Stimulated activated CD8-positive, alpha-beta memory T cell treated with anti-CD3 and anti-CD28 coated beads, Interleukin-12 subunit alpha, Interleukin-12 subunit beta, amount 100 ng/mL, for 1 hour (primary cell): ENCODE measurements at places on chromosomes 12 and 14.
A peak's percentile ranks its signal among the peaks of the same experiment; 100 is the strongest.

- DNase-seq, result no peak
These were observed 224.3 kb downstream of the SLC41A2 start for GRCh38 chr12:104733717-104734175.

DNA sequence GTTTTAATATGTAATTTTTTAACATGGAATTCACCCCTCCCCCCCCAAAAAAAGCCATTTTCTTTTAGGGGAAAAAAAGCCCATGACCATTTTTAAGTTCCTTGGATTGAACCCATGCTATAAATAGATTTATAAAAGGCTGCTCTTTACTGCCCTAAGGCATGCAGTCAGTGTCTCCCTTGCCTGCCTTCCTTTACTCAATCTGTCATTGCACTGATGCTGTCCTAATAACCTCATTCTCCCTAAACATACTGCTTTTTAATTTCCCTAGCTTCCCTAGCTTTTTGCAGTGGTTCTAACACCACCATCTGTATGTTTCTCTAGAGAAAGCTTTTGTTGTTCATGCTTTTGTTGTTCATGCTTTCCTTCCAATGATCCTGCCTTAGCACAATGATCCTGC lies 83.0 kb downstream of the SLC2A13 start:
- no peak for DNase-seq

DNA sequence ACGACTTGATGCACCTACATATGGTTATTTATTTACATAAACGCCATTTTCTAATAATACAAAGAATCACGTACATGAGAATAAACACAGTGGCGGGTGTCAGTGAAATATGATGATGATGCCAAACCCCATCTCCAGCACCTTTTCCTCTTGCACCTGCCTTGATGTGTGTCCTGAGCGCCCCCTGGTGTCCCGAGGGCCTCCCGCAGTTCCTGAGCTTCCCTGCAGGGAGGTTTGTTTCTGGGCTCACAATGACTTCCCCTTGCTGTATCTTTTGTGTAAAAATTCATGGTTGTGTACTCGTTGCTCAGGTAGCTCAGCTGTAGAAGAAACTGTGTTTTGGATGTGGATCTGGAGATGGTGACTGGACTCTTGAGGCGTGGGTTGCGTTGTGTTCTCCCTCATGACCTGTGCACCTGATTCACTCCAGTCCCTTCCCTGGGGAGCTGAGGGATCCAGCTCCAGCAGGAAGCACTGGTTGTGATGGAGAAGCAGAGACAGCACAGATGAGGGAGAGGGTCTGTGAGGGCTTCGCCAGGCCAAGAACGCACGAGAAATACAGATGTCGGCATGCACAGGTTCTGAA lies 1037.8 kb downstream of the TMEM121 start:
- no peak for DNase-seq

GRCh38 chr12:126432780-126433179 lies 1367.5 kb downstream of the AACS start:
- no peak for DNase-seq

- no peak for DNase-seq
These were observed 1133.2 kb upstream of the TMEM132C start for GRCh38 chr12:127133675-127134335.

DNA sequence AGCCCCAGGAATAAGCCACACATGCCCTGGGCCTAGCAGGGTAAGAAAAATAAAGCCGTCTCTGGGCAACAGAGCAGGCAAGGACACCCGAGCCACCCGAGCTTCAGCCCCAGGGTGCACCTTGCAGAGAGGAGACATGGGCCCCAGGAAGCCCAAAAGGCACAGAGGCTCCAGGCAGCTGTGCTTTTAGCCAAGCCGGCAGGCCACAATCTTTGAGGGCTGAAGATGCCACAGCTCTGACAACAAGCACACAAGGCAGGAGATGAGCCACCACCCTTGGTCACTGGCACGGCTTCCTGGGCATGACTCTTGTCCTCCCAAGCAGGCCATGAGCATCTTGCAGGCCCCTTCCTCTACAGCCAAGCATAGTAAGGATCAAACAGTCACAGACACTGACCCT lies 86.3 kb downstream of the ITPK1 start:
- no peak for DNase-seq

DNA sequence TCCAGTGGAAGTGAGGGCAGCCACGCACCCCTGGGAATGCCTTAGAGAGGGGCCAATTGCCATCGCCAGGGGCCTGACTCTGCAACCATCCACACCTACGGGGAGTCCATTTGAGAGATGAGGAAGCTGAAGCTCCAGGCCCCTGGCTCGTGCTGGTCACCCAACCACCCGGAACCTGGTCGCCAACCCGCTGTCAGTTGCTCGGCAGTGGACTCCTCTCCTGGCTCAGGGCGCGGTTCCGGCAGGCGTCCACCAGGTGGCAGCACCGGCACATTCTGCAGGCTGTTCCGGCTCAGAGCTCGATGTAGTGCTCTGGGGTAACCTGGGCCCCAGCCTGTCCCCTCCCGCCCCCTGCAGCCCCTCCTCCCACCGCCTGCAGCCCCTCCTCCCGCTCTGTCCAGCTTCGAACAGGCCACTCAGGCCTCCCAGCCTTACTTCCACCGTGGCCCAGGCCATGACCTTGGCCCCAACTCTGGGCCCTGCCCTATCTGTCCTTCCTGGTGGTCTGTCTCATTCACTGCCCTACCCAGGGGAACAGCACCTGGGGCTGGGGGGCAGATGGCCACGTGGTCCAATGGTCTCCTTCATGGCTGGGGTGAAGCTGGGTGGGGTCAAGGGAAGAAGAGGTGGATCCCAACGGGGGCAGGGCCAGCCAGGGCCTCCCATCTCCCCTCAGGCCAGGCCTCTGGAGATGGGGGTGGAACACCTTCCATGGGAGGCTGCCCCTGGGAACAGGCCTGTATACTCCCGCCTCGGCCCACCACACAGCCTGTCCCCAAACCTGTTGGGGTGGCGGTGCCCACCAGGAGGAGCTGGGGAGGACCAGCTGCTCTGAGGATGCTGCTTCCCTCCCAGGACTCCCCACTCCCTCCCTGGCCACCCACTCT lies 15.7 kb downstream of the SIVA1 start:
- DNase-seq, result peak; percentile 89

DNA sequence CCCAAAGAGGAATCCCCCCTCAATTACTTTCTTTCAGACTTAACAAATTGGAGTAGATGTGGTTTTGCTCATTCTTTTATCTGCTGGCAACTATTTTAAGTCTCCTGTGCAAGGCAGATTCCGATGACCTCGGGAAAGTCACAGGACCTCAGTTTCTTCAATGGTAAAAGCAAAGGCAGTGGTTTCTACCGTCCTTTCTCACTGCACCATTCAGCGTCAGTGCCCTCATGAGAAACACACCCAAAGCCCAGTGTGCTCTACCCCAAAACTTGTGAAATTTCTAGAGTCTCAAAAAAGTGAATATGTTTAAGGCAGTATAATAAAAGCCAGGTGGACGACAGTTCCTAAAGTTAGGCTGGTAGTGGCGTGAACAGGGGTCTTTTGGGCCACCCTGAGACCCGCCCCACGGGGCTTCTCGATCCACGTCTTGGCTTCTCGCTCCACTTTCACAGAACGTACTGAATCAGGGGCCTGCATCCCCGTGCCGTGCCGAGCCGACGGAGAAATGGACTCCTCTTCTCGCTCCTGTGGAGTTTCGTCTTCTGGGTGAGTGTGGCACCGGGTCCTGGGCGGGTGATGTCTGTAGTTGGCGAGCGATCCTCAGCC lies 1.3 kb upstream of the ARHGAP5 start:
- no peak for DNase-seq

DNA sequence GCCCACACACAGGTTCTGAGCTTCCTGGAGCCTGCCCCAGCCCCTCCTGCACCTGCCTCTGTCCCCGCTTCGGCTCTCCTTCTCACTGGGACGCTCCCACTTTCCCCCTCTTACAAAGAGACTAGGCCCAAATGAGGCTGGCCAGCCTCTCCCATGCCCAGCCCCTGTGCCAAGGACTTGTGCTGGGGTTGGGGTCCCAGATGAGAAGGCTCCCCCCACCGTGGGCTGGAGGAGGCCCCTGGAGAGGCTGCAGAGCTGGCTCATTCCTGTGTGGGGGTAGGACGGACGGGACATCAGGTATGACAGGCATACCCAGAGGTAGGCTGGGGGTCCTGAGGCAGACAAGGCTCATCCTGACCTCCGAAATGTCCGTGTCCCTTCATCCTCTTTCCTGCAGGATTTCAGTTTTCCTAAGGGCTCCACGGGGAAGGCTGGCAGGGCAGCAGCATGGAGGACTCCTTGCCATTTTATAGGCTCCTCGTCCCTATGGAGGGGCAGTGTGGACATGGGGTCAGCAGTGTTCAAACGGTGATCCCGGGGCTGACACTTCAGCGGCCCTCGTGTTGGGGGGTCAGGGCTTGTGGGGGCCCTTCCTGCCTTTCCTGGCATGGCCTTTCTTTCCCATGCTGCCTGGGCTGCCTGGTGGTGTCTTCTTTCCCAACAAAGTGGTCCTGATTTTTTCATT lies 49.1 kb upstream of the MEG3 start:
- no peak for DNase-seq

- no peak for DNase-seq
These were observed 1635.4 kb upstream of the FLRT2 start for GRCh38 chr14:83894568-83894967.

DNA sequence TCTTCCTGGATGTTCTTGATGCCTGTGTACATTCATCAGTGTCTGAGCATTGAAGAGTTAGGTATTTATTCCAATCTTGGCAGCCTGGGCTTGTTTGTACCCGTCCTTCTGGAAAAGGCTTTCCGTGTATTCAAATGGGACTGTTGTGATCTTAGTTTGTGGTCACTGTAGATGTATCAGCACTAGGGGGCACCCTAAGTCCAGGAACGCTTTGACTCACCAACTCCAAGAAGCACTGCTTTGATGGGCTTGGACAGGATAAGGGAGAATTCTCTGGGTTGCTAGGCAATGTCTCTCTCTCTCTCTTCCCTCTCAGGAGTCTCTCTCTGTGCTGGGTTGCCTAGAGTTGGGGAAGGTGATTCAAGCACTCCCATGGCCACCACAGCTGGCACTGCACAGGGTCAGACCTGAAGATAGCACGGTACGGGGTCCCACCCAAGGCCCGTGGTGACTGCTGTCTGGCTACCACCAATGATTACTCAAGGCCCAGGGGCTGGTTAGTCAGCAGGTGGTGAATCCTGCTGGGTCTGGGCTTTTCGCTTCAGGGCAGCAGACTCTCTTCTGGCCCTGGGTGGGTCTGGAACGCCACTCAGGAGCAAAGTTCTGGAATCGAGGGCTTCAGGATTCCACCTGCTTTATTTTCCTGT lies 211.1 kb upstream of the RGS6 start:
- DNase-seq, result no peak

GRCh38 chr14:55097881-55098560 lies 31.0 kb upstream of the LGALS3 start:
- no peak for DNase-seq

GRCh38 chr14:105484069-105484996 lies 2.4 kb upstream of the CRIP1 start:
- peak; percentile 51 for DNase-seq

DNA sequence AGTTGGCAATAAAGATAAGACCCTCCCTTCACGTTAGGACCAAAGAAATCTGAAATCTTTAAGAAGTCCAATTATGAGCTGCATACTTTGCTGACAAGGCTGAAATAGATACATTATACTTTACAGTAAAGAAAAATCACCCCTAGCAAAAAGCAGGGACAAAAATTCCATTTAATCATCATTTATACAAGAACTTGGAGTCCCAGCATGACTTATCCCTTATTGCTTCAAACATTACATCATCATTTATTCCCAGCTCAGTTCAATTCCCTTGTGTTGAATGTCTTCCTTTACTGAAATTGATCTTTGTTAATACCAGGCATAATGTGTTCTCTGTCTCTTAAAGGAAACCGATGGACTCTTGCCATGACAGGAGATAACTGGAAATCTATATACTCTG lies 449.6 kb upstream of the CCDC196 start:
- no peak for DNase-seq

- DNase-seq, result no peak
These were observed 7.9 kb downstream of the PPP4R3A start for GRCh38 chr14:91501951-91502930.

- DNase-seq, result no peak
These were observed 1.2 kb downstream of the NTN4 start for GRCh38 chr12:95789126-95790032.

GRCh38 chr12:59595565-59595882 lies 305 bp upstream of the SLC16A7 start:
- no peak for DNase-seq

- no peak for DNase-seq
These were observed 16.5 kb downstream of the JAG2 start for GRCh38 chr14:105151838-105152793.

DNA sequence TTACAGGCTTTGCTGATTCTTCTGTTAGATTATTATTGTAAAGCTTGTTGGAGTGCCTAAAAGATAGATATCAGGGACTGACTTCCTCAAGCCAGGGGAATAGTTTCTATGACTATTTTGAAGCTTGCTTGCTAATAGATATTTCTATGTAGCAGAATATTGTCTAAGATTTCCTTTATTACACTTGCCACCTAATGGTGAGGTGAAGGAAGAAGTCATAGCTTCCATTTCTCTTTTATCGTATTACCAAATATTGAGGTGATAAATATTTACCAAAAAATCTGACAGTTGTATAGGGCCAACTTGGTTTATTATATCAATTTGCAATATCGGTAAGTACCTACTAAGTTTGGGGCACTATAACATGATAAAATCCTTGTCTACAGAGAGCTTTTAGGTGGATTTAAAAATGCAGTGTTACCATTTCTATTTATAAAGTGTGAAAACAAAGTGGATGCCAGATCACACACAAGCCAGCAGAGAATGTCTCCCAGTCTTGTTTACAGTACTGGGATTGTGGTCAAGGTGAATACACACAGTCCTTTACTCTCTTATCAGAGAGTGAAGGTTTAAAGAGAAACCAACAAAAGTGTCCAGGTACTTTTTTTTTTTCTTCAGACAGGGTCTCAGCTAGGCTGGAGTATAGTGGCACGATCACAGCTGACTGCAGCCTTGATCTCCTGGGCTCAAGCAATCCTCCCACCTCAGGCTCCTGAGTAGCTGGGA lies 137.9 kb downstream of the IGF1 start:
- DNase-seq, result no peak

- DNase-seq, result no peak
These were observed 53.2 kb upstream of the ESRRB start for GRCh38 chr14:76322594-76323220.

DNA sequence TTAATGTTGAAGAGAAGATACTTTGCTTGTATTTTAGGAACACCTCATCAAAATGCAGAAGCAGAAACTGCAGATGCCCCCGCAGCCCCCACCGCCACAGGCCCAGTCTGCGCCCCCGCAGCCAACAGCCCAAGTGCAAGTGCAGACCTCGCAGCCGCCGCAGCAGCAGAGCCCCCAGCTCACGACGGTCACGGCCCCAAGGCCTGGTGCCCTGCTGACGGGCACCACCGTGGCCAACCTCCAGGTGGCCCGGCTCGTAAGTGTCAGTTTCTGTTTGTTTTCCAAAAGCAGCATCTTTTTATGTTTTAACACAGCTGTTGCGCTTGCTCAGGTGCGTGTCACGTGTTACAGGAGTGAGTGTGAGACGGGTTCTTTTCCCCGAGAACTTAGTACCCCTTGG lies 79.5 kb downstream of the DDX51 start:
- DNase-seq, result no peak

DNA sequence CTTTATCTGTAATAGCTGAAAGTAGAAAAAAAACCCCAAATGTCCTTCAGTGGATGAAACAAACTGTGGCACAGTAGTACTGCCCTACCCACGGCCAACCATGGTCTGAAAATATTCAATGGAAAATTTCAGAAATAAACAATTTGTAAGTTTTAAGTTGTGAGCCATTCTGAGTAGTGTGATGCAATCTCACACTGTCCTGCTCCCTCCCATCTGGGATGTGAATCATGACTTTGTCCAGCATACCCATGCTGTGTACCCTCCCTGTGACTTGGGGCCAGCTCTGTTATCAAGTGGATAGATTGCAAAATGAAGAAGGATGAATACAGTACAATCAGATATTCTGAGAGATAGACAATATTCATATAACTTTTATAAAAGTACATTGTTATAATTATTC lies 106.2 kb downstream of the SMOC1 start:
- no peak for DNase-seq
